T-helper 2 cell treated with Interferon-gamma antibody and Interleukin-4, amounts not matched to agents 100 ng/mL and 5 ng/mL, for 36 hours (primary cell): ENCODE measurements at places on chromosomes 1 and 21. TPM values are rescaled to one million over a fixed set of nuclear protein-coding genes. Genes with fewer than 3 reads are reported as not detected.

CELF3 gene
- total RNA-seq, result not detected in 2 replicates

C1orf210 gene
- not detected in 2 replicates for total RNA-seq

KRTAP12-2 gene
- total RNA-seq, result not detected in 2 replicates

CADM3 gene
- not detected in 2 replicates for total RNA-seq

C1QB gene
- not detected in 2 replicates for total RNA-seq

ZBTB8B gene
- total RNA-seq, result not detected in 2 replicates

TMEM82 gene
- not detected in 2 replicates for total RNA-seq

SPRR4 gene
- total RNA-seq, result not detected in 2 replicates

SYT11 gene
- 22.2 and 22.5 TPM in 2 replicates for total RNA-seq

TRNP1 gene
- 0.07 and 0.11 TPM in 2 replicates for total RNA-seq

PIAS3 gene
- 20.5 and 21.3 TPM in 2 replicates for total RNA-seq

CRP gene
- not detected in 2 replicates for total RNA-seq

PSEN2 gene
- 7.8 and 9.8 TPM in 2 replicates for total RNA-seq

LCE3D gene
- total RNA-seq, result not detected in 2 replicates

KIF21B gene
- 87.2 and 90.6 TPM in 2 replicates for total RNA-seq

FMN2 gene
- not detected in 2 replicates for total RNA-seq

LCK gene
- total RNA-seq, result 413 and 422 TPM in 2 replicates

CNR2 gene
- total RNA-seq, result 0.16 TPM in 2 replicates
